Hematopoietic multipotent progenitor cell (in vitro differentiated cells): ENCODE measurements at places on chromosomes 5 and 9.

- no peak for DNase-seq
These were observed 74.7 kb downstream of the THBS4 start for GRCh38 chr5:80109646-80110478.

DNA sequence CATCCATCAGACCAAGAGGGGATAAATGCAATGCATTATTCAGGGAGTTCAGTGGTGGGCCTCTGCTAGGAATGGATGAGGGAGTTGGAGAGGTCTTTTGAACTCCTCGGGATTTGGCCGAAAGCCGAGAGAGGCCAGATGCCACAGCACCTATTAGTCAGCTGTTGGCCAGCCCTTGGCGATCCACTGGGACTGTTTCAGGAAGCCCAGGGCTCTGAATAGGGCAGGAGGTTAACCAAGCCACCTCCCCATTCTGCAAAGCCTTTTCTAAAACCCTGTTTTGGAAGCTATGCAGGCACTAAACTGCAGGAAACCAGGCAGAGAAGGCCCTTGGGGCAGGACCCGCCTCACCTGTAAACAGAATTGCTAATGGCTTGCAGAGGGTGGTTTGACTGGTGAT lies 37.8 kb downstream of the ASTN2 start:
- no peak for DNase-seq

- no peak for DNase-seq
These were observed 10.9 kb downstream of the CNTRL start for GRCh38 chr9:121085661-121086060.

GRCh38 chr5:149130121-149130914 lies 11.0 kb upstream of the ABLIM3 start:
- DNase-seq = no peak
